Inflammatory macrophage treated with lipopolysaccharide for 1 hour (primary cell): ENCODE measurements at places on chromosomes 2 and 18.

GRCh38 chr18:14937271-14937670, 189.3 kb downstream of the ANKRD30B start:
- DNase-seq, result no peak

DNA sequence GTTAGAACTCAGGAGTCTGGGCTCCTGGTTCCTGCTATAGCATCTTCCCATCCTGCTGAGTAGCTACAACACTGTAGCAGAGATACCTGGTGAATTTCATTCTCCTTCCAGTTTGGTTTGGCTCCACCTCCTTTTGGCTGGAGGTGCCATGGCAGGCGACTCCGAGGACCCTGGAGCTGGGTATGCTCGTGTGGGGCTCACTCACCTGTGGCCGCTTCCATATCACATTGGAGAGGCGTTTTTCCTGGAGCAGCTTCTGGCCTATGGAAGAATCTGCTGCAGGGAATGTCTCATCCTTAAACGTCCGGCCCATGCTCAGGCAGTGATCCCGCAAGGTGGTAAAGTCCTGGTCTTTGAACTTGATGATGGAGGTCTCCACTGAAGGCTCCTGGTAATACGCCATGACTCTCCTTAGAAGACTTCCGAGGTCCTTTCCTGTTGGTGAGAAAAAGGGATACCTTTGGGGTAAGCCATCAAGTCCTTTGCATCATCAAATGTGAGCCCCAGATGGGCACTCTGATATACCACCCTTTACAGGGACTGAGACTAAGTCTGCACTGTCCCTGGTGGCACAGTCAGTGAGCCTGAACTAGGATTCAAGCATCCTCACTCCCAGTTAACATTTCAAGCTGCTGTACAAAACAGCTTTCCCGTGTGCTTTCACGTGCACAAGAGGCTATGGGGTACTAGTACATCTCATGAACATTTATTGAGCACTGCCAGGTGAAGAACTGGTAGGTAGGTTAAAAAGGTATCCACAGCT, 20.1 kb downstream of the CAPN13 start:
- no peak for DNase-seq

- DNase-seq, result no peak
These were observed 14.3 kb downstream of the RUFY4 start for GRCh38 chr2:218083352-218083676.

GRCh38 chr2:146004462-146004861, 1484.5 kb upstream of the ZEB2 start:
- DNase-seq, result no peak

DNA sequence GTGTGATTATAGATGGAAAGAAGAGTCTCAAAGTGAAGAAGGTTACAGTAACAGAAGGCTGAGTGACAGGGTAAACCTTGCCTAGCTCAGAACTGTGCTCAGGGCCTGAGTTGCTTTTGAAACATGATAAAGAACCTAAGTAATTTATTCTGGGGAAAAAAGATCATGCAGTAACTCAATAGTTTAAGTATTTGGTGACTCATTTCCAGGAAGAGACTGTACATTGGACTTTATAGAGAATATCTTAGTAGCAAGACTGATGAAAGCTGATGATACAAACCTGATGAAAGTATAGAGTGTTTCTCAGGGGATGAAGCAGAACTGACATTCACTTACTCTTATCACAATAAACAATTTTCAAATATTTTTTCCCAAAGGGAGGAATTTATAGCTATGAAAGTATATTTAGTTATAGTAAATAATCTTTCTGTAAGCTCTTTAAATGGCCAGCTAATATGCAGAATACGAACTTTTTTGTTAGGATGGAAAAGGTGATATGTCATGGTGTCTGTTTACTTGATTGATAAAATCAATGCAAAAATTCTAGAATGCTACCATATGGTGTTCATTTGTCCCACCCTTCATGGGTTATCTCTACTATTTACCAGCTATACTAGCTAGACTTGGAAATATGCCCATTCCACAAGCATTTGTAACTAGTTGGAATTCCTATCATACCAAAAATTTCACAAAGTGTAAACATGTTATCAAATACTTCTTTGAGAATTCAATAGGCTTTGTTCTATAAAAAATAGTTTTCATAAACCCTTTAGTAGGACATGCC, 1265.5 kb upstream of the ACVR2A start:
- no peak for DNase-seq

DNA sequence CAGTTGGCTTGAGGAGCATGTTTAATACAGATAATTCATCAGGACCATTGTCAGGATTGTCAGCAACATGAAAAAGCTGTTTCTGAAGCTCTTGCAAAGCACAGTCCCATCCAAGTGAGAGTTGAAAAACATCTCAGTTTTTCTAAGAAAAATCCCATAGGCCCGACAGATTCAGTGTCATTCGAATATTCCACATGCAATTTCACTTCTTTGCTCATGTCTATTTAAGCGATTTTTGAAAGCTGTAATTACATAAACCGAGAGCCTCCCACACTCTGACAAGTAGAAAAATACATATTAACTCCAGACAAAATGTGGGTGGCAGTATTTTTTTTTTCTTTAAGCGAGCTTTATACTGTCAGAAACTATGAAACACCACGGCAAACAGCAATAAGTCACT, 134.7 kb upstream of the GALNT5 start:
- no peak for DNase-seq

GRCh38 chr2:105746177-105747080, 1.7 kb downstream of the NCK2 start:
- DNase-seq, result peak; percentile 14

- peak; percentile 89 for DNase-seq
These were observed 121.0 kb upstream of the SLC39A10 start for GRCh38 chr2:195535911-195536522.
